ENCODE measurements at places on chromosomes 3 and 15.

DNA sequence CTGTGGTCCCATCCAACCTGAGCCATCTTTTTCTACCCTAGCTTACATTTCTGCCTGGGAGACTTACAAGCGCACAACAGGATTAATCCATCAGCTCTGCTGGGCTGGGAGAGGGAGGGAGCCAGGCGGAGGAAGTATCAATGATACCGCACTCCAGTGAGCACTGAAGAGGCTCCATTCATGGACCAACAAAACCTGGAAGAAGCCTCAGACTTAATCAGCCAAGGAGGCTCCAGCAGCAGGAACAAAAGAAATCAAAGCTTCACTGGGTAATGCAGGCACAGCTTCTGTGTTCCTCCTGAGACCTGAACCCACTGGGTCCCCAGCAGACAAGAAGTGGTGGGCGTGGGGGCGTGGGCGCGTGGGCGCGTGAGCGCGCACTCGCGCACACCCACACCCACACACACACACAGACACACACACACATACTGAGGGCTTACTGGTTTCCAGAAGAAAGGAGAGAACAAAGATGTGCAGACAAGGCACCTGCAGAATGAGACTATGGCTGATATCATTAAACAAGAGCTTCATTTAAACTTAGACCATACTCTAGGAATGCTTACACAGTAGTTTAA is 87.0 kb upstream of the BOC start:
- no peak for DNase-seq

DNA sequence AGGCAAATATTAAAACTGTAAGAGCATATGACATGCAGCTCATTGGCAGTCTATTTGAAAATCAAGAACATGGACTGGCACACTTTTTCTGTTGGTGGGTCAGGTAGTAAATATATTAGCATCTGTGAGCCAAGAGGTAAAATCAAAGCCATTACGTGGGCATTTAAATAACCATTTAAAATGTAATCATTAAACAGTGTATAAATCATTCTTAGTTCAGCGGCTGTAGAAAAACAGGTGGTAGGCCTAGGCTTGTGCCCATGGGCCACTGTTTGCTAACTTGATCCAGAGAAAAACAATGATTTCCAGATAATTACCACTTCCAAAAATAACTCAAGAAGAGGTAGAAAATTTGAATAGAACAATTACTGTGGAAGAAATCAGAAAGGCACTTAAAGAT is 105.1 kb downstream of the CHST2 start:
- no peak for DNase-seq

DNA sequence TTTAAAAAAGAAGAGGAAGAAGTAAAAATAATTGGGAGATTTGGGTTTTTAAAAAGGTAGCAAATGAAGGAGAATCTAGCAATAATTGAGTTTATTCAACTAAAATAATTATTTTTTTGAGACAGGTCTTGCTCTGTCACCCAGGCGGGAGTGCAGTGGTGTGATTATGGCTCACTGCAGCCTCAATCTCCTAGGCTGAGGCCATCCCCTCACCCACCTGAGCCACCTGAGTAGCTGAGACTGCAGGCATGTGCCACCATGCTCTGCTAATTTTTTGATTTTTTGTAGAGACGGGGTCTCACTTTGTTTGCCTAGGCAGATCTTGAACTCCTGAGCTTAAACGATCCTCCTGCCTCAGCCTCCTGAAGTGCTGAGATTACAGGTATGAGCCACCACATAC is 27.7 kb upstream of the ARF4 start:
- no peak for DNase-seq

- DNase-seq: no peak
Measured at GRCh38 chr3:137692803-137693431, 71.2 kb upstream of the SOX14 start.

DNA sequence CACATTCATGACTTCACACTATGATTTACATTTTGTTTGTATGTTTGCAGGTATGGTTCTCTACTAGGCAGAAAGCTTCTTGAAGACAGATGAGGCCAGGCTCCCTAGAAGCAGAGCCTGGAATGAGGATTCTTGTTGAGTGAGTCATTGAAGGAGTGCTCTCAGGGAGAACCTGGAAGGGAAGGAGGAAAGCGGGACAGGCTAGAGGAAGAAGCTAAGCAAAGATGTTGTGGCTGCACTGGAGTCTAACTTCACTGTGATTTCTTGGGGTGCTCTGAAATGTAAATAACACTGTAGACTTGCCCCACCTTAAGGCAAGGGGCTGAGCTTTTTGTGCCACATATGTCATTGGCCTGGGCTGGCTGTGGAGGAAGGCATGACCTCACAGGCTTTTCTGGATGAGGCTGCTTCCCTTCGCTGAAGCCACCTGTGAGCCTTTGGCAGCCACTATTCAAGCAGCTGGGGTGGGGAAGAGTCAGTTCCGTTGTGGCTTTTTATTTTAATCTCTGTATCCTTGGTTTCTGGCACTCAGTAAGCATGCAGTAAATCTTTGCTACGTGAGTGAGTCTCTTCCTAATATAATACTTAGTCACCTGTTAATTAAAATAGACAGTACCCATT is 307.3 kb downstream of the SV2B start:
- no peak for DNase-seq

DNA sequence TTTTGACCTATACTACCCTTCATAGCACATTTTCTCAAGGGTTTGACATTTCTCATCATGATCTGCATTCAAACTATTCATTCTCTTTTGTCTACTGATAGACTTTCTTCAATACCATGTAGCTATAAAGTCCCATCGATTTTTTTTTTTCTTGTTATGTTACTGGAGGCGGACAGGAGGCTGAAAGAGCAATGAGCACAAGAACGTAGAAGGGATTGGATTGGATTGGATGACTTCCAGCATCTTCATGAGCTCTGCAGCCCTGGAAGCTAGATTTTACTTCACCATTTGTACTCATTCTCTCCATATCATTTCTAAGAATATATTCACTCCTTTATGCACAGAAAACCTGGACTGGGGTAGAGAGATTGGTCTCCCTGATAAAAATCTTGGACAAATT is 43.2 kb downstream of the DUT start:
- DNase-seq: no peak

DNA sequence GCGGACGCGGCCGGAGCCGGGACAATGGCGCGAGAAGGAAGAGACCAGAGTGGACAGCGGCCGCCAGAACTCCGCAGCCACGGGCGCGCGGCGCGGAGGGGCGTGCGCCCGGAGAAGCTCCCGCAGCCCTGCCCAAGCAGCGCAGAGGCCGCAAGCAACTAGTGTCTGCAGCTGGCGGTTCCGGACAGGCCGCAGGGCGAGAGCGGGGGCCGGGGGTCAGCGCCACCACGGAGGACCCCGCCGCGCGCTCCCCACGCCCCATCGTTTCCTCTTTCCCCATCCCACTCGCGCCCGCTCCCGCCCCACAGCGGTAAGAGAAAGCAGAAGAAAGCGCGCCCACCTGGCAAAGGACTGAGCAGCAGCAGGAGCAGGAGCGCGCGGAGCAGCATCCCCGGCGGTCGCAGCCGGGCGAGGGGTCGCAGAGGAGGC is 440 bp downstream of the PRTG start:
- DNase-seq: no peak

- no peak for DNase-seq
Measured at GRCh38 chr3:175526609-175527280, 667.6 kb downstream of the NAALADL2 start.

DNA sequence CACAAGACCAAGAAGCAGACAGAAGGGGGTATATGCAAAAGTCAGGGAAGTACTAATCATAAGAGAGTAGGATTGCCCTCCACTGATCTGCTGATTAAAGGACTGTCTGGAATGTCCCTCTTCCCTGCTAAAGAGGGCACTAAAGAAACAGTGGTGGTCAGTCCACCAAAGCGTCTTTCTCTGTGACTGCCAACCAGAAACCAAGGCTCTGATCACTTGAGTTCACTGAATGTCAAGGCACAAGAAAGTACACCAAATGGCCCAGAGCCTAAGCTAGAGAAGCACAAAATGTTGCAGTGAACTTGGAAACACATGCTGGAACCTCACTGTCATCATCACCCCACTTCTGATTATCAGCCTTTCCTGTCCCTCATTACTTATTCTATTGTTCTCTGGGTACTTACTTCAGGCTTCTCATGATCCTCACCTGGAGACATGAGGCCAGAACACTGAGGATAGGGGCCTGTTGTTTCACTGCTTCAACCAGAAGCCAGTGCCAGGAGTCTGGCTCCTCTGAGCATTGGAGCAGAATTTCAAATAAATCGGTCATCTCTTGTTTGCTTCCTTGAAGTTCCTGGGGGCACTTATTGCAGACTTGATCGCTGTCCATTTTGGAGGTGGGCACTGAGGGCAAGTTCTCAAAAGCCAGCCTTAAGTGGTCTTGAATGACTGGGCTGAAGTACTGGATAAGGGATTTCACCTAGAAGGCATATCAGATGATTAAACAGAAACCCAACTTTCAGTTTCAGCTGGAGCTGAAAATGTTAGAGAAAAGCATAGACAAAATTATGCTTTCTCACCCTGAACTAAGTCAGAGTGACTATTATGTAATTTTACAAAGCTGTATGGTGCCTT is 58.9 kb downstream of the EIF3J start:
- no peak for DNase-seq

GRCh38 chr3:71554649-71555048 is 28.9 kb downstream of the FOXP1 start:
- DNase-seq: no peak

- no peak for DNase-seq
Measured at GRCh38 chr3:123071581-123071980, 4.8 kb downstream of the PDIA5 start.

DNA sequence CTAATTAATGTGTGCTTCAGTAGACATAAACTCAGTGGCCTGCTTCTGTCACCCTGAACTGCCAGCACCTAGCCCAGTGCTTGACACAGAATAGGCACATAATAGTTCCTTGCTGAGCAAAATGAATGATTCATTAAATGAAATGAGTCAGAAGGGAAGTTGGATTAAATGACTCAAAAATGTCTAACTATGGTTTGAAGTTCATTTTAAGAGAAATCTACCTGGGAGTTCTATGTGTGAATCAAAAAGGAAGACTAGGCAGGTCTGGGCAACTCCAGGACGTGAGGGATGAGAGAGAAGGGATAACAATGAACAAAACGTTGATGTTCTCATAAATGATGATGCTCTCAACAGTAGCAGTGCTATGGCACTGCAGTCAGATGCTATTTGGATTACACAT is 175.0 kb downstream of the CFAP20DC start:
- DNase-seq: no peak

Measured in activated T-cell treated with anti-CD3 and anti-CD28 coated beads for 24 hours (primary cell).